ENCODE measurements at places on chromosomes 11 and 22.

- no peak for DNase-seq
Observed at GRCh38 chr11:134272381-134273316, 3.5 kb upstream of the GLB1L3 start.

DNA sequence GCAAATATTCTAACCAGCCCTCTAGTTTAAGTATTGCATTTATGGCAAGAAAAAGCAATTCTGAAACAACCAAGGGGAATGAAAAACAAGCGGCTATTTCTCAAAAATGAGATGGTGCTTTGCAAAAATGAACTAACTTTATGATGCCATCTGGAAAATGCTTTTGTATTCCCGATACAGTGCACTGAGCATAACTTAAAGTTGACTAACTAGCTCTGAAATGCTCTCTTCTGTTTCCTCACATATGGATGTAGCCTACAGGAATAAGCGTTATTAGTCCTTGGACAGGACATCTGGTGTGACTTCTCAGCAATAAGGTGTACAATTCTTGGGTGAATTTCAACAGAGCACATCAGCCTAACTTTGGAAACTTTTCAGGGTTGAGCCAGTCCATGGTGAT is 228.2 kb upstream of the DDI1 start:
- no peak for DNase-seq

DNA sequence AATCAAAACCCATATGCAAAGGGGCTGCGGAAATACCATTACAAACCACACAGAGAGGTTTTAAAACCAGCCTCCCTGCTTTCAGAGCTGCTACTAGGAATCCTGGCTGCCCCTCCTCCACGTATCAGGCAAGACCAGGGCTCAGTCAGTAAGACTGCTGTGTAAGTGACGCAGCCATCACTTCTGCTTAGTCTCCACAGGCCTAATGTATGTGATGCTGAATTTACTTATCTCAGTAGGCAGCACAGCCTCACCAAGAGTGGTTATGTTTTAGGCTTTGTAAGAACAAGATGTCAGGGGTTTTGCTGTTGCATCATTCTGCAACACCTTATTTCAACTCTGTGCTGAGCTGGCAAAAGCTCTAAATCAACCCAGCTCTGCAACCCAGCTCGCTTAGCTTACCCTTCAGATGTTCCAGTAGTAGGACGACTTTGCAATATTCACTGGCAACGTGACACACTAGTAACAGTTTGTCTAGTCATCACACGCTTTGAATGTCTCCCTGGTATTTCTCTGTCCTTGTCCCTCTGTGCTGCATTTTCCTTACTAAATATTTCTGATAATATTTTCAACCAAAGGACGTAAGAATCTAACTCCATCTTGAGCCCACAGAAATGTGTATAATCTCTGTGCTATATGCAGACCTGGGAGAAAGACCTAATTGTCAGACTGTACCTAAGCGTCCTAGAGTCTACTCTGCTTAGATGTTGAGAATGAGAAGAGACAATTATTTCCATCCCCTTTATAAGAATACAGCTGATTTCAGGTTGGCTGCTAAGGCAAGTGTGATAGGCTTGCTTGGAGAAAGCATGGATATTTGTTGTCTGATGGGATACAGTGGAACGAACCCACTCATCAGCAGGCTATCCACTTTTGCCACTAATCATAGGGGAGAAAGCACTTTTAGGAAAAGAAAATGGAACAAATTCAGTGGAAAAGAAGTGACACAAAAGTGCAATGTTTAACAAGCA is 72.2 kb downstream of the LARGE2 start:
- DNase-seq = no peak

DNA sequence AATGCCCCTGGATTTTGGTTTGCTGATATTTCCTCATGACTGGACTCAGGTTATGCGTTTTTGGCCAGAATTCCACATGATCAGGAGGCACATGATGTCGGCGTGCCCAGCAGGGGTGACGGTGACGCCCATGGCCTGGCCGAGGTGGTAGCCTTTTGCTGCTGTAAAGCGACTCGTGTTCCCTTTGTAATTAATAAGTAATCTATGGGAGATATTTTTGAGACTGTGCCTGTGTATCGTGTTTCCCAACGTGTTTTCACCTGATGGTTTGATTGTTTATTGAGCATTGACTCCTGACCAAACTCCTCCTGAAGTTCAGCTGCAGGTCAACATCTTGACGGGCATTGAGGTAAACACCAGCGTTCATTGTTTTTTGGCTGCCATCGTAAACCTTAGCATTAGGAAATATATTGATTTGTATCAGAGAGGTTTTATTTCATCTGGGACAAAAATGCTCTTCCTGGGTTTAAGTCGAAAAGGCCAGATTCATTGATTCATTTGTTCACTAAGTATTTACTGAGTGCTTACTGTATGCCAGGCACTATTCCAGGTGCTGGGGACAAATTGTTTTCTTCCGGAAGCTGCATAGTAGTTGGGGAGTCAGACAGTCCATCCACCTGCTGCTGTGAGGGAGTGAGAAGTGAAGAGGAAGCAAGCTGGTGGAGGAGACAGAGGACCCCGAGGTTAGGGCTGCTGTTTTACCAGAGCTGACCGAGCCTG is 23.6 kb downstream of the DCPS start:
- DNase-seq = no peak

DNA sequence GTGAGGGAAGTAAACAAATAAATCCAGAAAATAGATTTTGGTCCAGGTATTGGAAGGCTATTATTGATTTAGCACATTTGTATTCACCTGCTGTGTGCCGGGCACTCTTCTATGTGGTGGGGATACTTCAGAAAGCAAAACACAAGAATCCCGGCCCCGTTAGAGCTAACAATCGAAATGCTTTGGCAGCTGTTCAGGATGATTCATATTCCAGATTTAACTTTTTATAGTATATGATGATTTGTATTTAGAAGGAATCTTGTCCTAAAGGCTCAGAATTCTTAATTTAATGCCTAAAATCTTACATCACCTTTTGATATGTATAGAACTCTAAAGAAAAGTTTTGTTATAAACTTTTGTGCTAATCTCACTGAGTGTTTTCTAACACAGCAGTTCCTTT is 28.0 kb downstream of the ZC3H12C start:
- DNase-seq = no peak

GRCh38 chr11:92384802-92385201 is 160.2 kb downstream of the FAT3 start:
- DNase-seq = no peak

- no peak for DNase-seq
Observed at GRCh38 chr11:73186886-73187285, 31.2 kb upstream of the P2RY2 start.

DNA sequence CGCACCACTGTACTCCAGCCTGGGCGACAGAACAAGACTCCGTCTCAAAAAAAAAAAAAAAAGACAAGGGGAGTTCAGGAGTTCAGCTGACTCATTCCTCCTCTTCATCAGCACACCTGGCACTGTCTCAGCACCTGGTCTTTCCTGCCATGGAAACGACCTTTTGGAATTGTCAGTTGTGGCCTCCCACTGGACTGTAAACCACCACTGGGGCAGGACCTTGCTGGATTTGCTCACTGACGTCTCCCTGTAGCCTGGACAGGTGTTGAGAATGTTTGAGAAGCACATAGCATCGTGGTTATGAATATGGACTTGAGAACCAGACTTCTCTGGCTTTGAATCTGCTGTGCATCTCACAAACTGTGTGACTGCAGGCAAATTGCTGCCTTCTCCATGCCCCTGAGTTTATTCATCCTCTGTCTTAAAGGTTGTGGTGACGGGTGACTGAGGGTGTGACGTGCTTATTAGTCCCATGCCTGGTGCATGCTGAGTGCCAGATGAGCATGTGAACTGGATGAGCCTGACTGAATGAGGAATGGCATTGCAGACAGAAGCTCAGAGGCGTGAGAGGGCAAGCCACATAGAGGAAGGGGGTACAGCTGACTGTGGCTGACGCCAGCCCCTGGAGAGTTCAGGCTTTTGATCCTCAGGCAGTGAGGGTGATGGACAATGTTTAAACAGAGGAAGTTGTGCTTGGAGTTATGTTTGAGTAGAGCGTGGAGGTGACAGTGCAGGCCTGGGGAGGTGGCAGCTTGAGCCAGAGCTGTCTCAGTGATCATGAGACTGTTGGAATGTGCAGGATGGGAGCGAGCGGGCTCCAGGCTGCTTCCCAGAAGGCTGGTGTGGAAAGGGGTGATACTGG is 12.7 kb downstream of the TOM1 start:
- DNase-seq = no peak

GRCh38 chr22:37148742-37149665 is 712 bp downstream of the IL2RB start:
- no peak for DNase-seq

DNA sequence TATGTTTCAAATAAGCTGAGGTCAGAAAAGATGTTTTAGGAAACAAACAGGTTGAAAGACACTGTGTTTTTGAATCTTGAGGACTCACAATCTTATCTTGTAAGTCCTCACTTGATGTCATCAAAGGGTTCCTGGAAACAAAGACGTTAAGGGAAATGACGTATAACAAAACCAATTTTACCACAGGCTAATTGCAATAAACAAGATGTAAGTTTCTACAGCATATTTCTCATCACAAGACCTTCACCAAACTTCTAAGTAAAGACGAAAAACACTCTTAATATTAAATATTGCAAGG is 433.5 kb upstream of the FAT3 start:
- DNase-seq = no peak

- DNase-seq = no peak
Observed at GRCh38 chr11:11346303-11346702, 6.7 kb downstream of the CSNK2A3 start.

GRCh38 chr22:40862537-40862936 is 624 bp upstream of the DNAJB7 start:
- DNase-seq = no peak

DNA sequence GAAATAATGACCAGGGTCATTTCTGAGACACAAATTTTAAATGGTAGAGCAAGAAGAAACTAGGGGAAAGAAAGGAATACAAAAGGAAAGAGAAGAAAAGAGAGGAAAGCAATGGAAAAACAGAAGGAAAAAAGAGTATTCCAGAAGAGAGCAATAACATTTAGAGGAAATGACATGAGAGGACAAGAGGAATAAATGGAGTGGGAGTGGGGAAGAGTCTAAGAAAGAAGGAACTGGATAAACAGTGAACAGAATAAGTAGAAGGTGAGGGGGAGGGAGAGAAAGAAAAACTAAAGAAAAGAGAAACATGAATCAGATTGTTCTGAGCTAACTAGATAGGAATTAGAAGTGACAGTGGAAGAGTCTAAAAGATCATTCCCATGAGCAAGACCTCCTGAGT is 28.4 kb downstream of the PRDM10 start:
- no peak for DNase-seq

DNA sequence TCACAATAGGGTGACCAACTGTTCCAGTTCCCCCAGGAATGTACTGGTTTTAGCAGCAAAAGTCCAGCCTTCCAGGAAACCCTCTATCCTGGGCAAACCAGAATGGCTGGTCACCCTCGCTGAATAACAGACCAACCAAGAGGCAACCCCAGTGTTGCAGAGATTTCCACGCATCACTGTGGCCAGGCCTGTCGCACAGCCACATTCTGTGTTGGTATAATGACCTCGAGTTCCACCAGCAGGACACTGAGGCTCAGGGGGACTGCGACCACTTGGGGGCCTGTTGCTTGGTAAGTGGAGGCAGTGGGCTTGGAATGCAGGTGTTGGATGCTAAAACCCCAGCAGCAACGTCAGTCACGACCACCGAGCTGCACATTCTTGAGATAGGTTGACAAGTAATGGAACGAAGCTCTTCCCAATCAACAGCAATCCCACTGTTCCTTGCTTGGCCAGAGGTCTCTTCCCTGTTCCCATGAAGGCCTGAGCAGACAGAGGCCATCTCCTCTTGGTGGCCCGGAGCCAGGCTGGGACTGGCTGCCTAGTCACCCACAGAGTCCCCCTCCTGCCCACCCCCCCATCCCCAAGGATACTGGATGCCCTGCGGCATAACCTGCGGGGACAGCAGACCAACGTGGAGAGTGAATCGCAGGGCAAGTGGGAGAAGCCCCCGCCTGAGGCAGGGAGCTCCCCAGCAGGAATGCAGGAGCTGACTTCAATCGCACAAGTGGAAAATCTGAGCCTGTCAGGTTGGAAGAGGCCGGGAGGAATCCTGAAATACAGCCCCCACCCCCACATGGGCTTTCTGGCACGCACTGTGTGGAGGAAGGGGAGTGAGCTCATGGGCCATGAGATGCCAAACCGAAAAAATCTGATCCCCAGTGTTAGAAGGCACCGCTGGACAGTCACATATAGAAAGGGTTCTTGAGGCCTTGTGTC is 43.4 kb upstream of the MN1 start:
- no peak for DNase-seq
